CD4-positive, alpha-beta T cell treated with Interleukin-15 for 1 hour (primary cell): ENCODE measurements at places on chromosomes 1 and 21.

DNA sequence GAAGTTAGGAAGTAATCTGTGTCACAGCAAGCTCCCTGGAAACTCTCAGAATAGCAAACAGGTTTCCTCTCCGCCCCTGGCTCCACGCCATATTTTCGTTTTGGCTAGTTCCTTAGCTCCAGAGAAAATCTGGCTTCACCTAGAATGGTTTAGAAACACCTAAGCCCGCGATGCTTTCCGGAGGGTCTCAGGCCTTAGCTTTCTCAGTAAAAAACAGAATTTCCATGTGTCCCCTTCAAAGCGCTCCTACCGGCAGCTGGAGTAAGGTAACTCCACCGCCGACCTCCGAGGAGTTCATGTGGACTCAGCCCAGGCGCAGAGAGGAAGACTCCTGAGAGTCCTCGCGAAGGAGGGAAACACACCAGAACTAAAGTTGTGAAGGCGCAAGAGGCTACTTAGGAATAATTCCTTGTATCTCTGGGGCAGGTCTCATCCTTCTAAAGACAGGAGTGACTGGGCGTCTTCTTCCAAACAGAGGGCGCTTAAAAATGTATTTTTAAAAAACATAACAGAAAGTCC, 406 bp downstream of the KIAA0040 start:
- no peak for DNase-seq

- no peak for DNase-seq
Measured at GRCh38 chr1:79708646-79709265, 702.2 kb upstream of the ADGRL4 start.

DNA sequence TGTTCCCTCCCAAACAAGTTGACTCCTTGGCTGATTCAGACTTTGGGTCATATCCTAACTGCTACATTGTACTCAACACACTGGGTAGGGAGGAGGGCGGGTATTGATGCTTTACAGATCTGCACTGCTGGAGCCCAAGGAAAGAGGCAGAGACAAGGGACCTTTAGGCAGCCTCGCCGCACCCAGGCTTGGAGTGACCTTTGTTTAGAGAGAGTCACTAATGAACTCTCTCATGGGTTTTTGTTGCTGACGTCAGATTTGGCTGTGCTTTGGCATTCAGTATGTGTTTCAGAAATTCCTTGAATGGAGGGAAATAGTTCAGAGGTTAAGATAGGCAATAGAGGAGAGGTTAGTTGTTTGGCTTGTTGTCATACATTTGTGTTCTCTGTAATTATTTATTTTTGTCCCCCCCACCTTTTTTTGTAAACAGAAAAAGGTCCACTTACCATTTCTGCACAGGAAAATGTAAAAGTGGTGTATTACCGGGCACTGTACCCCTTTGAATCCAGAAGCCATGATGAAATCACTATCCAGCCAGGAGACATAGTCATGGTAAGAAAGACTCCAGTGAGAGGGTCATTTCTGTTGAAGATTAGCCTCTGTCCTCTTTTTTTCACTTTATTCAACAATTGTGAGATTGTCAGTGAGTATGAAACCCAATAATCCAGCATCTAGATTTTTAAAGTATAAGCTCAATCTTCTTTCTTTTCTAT, 116.1 kb downstream of the ATP5PO start:
- no peak for DNase-seq

DNA sequence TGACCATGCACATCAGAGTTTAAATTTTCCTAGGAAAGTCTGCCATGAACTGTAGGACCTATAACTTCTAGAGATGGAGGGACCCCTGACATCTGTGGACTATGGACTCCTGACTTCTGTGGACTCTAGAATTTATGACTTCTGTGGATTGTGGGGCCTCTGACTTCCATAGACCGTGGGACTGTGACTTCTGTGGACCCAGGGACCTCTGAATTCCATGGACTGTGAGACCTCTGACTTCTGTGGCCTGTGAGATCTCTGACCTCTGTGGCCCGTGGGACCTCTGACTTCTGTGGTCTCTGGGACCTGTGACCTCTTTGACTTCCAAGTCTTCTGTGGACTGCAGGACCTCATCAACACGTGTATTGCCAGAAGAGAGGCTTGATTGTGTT, 36.7 kb downstream of the PEX14 start:
- DNase-seq = no peak

DNA sequence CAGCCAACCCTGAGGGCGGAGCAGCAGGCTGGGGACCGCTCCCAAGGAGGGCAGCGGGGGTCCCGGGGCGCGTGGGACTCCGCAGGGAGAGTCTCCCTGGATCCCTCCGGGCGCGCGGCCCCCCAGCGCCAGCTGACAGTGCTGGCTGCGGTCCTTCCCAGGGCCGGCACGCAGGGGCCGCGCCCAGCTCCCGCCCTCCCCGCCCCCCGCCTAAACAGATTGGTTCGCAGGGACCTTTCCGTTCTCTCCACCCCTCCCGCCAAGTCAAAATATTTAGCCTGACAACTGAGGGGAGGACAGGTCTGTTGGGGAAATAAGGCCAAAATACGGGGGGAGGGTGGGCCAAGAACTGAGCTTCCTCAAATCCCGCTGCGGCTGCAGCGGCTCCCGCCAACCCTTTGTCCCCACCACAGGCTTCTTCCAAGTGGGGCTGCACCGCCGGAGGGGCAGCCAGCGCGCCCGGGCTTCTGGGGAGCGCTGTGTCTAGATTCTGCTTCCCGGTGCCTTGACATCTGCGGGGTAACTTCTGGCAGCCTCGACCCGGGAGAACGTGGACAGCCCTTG, at the start of gene INSRR:
INSRR (minus strand) TSS at position 159 of the 564 bp plus-strand sequence. CDS start 496 bp downstream, outside the sequence.
- no peak for DNase-seq

GRCh38 chr1:222996310-222996975, 146.6 kb downstream of the TLR5 start:
- DNase-seq = no peak

DNA sequence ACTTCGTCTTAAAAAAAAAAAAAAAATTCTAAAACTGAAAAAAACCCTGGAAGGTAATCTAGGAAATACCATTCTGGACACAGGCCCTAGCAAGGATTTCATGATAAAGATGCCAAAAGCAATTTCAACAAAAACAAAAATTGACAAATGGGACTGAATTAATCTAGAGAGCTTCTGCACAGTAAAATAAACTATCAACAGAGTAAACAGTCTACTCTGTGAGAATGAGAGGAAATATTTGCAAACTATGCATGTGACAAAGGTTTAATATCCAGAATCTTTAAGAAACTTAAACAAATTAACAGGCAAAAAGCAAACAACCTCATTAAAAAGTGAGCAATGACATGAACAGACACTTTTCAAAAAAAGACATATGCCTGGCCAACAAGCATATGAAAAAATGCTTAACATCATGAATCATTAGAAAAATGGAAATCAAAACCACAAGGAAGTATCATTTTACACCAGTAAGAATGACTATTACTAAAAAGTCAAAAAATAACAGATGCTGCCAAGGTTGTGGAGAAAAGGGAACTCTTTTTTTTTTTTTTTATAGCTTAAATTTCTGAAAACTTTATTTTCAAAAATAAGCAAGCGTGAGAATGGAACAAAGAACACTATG, 29.4 kb upstream of the RNPC3 start:
- DNase-seq = no peak
